ENCODE measurements at places on chromosomes 6 and 20. TPM values are rescaled to one million over a fixed set of nuclear protein-coding genes. Genes with fewer than 3 reads are reported as not detected.

Gene MOXD1
- 8.1 TPM for total RNA-seq

- DNase-seq, result peak; percentile 37
- H3K4me3 ChIP-seq, result no peak overlapping the region
- no peak overlapping the region for H3K27ac ChIP-seq
- H3K27me3 ChIP-seq, result no peaks in the 10 kb centered on the region
- peaks cover 21% of the 10 kb centered on the region for H3K36me3 ChIP-seq
Observed at GRCh38 chr6:31952140-31952805, 6.4 kb downstream of the CFB start.

GRCh38 chr6:108133594-108134179, 32.1 kb upstream of the NR2E1 start:
- peaks cover 14% of the 10 kb centered on the region for H3K4me1 ChIP-seq
- DNase-seq, result no peak
- H3K36me3 ChIP-seq, result no peaks in the 10 kb centered on the region
- H3K27ac ChIP-seq, result peak overlapping the region; percentile 35
- no peaks in the 10 kb centered on the region for H3K27me3 ChIP-seq

DNA sequence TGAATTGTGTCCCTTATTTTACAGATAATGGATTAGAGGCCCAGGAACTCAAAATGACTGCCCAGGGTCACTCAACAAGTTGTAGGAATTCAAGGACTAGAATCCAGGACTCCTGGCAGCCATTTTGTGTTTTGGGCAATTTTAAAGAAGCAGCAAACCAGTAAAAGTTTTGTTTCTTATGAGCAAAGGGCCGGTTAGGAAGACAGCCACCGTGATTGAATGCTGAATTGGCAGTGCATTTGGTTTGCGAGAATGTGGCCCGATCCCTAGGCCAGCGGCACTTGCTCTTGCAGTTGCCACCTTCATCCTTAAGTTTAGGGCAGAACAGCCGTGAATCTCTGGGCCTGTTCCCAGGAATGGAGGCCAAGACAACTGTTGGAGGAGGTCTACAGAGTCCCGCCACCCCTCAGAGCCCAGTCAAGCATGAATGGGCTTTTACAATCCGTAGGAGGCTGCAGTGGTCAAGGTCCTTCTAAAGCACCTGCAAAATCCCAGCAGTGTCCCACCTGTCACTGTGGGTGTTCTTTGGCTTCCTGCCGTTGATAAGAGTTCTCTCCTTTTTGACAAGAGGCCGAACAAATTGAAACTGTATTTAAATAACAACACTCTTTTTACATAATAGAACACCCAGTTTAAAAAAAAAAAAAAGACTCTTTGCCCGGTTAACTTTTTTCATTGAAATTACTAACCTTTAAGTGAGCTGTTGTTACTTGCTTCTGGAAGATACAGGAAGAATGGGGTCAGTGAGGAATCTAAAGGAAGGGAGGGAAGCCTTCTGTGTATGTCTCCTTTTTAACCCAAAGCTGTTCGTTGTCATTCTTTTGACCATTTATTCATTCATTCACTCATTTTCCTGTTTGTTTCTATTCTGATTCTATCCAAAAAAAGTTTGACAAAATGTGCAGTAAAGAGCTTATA, 68.7 kb downstream of the PHACTR2 start:
- no peaks in the 10 kb centered on the region for H3K36me3 ChIP-seq
- no peaks in the 10 kb centered on the region for H3K27me3 ChIP-seq
- H3K4me3 ChIP-seq, result no peak overlapping the region
- no peak for DNase-seq
- peaks cover 35% of the 10 kb centered on the region for H3K4me1 ChIP-seq
- H3K27ac ChIP-seq, result no peak overlapping the region

DNA sequence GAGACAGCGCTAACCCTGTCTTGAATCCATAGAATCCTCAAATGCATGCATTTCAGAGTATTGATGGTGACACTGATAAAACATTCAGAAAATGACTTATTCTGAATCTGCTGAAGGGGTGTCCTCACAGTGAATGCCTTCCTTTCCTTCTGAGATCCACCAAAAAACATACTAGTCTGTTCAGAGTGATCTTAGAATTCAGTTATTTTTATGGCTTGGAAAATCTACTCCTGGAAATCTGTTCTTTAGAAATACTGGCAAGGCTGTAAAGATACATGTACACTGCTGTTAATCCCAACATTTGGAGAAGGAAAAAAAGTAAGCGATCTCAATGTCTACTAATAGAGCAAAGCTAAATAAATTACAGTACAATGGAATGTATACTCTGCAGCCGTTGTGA, 672.6 kb upstream of the AGPAT4 start:
- no peaks in the 10 kb centered on the region for H3K27me3 ChIP-seq
- no peak overlapping the region for H3K4me3 ChIP-seq
- DNase-seq, result no peak
- no peak overlapping the region for H3K27ac ChIP-seq

All from tibial nerve (tissue), 4 donors.